ENCODE measurements at places on chromosomes 5 and 9. TPM values are rescaled to one million over a fixed set of nuclear protein-coding genes. Genes with fewer than 3 reads are reported as not detected.
A peak's percentile ranks its signal among the peaks of the same experiment; 100 is the strongest.

The FLT4 gene
- total RNA-seq, result 7.4 TPM

The MAP1B gene
- total RNA-seq, result 85.9 TPM

The CDX1 gene
- not detected for total RNA-seq

The TLR4 gene
- 0.07 TPM for total RNA-seq

The SHB gene
- 31.1 TPM for total RNA-seq

The PTGES gene
- total RNA-seq, result 0.56 TPM

The SLC45A2 gene
- total RNA-seq, result not detected

The ITK gene
- 0.38 TPM for total RNA-seq

The STPG3 gene
- total RNA-seq, result not detected

The TEX48 gene
- not detected for total RNA-seq

- no peaks in the 10 kb centered on the region for H3K36me3 ChIP-seq
- H3K27ac ChIP-seq, result no peak overlapping the region
Observed at GRCh38 chr5:38793099-38793498, 52.7 kb upstream of the OSMR start.

- H3K36me3 ChIP-seq, result no peaks in the 10 kb centered on the region
- no peak overlapping the region for H3K27ac ChIP-seq
- H3K27me3 ChIP-seq, result no peaks in the 10 kb centered on the region
- H3K4me3 ChIP-seq, result no peak overlapping the region
- no peaks in the 10 kb centered on the region for H3K4me1 ChIP-seq
- peak; percentile 27 for DNase-seq
Observed at GRCh38 chr9:124197177-124198095, 60.3 kb upstream of the NEK6 start.

DNA sequence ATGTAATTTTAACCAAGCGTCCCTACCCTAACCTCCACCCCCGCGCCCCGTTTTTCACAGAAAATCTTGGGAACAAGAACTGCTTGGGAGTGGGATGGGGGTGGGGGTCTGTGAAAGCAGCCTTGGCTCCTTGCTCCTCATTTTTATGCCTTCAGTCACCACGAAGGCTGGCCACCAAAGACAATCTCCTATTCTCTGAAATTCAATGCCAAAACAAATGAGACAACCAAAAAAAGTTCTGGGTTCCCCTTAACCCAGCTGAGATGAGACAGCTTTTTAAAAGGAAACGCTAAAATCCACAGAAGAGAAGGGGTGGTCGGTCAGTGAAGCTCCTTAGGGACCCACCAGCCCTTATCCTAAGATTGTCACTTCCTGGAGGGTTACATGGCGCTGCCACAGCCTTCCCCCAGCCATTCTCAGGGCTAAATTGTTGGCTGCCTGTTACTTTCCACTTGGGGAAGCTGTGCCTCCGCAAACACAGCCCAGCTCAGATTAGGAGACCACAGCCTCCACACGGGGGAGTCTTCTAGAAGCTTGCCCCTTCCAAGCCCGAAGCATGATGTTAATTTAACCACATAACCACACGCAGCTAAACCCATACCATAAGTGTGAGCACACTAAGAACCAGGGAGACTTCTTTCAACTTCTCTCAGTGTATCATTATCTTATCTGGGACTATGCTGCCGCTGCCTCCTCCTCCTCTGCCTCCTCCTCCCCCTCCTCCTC lies 136.3 kb downstream of the FOXD1 start:
- H3K4me3 ChIP-seq, result no peak overlapping the region
- DNase-seq, result no peak
- H3K4me1 ChIP-seq, result no peaks in the 10 kb centered on the region
- H3K36me3 ChIP-seq, result no peaks in the 10 kb centered on the region
- no peak overlapping the region for H3K27ac ChIP-seq

DNA sequence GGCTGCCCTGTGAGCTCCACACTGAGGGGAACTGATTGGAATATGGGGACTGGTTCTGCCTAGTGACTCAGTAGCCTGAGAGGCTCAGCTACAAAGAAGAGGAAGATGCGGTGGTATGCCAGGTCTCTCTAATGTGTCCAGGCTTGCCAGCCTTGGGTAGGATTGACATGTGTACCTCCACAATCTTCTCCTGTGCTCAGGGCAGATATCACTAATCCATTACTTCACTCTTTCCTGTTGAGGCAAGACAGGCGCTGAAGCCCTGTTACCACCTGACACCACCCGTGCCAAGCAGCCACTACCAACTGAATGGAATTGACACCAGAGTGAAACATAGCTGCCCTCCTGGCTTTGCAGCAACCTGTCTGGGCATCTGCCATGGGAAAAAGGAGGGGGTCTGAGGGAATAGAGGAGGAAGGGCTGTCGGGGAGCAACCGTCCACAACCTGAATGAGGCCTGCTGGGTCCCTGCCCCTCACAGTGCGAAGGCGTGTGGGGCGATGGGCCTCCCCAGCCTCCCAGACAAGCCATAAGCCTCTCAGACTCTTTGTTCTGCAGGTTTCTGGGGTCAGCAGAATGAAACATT lies 114.7 kb upstream of the CXCL14 start:
- no peaks in the 10 kb centered on the region for H3K4me1 ChIP-seq
- no peaks in the 10 kb centered on the region for H3K36me3 ChIP-seq
- no peaks in the 10 kb centered on the region for H3K27me3 ChIP-seq
- DNase-seq, result peak; percentile 29
- H3K4me3 ChIP-seq, result no peak overlapping the region

DNA sequence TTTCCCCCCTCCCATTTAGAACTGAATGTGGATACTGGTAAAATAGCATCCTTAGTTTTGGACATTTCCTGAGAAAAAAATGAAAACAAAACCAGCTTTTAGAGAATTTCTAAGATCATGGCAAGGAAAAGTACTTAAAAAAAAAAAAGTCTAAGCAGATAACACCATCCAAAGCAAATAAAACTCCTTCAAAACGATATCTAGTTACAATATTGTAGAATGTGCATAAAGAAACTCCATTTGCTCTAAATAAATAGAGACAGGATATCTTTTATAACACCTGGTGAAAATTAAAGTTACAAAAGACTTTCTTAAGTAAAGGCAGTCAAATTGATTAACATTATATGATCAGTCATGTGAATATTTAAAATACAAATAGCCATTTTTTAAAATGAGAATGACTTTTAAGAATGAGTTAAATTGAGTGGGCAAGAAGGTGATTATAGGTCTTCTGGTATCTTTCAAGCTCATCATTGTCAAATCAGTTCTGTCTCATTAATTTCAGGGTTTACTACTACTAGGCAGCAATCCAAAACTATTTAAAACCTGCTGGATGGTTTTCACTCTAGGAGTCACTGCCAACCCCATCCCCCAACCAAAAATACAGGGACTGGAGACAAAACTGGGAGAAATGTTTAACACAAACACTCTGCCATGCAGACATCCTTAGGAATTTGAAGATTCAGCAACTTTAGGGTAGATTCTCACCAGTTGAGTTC lies 382.6 kb downstream of the ADGRV1 start:
- no peak overlapping the region for H3K4me3 ChIP-seq
- no peaks in the 10 kb centered on the region for H3K4me1 ChIP-seq
- DNase-seq, result no peak
- H3K36me3 ChIP-seq, result no peaks in the 10 kb centered on the region

DNA sequence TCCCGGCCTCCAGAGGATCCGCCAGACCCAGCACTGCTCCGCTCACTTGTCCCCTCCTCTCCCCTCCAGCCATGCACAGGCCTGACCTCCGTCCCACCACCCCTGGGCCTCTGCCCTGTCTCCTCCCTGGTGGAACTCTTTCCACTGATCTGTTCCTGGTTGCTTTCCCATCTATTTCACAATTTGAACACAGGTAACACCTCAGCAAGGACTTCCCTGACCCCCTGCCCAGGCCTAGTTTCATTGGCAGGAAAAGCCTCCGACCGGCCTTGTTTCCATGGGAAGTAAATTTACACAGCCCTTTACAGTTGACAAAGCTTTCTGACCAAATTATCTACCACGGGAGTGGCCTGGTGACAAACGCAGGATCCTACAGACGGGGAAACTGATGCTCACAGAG lies 14.8 kb downstream of the QSOX2 start:
- H3K4me3 ChIP-seq, result no peak overlapping the region
- no peaks in the 10 kb centered on the region for H3K27me3 ChIP-seq
- peaks cover 2% of the 10 kb centered on the region for H3K36me3 ChIP-seq
- H3K27ac ChIP-seq, result no peak overlapping the region

- DNase-seq, result no peak
- no peaks in the 10 kb centered on the region for H3K27me3 ChIP-seq
- no peak overlapping the region for H3K27ac ChIP-seq
- H3K4me3 ChIP-seq, result no peak overlapping the region
Observed at GRCh38 chr5:150120062-150120441, 33.7 kb upstream of the CSF1R start.

GRCh38 chr5:61159070-61159469 lies 3.2 kb downstream of the SMIM15 start:
- H3K27me3 ChIP-seq, result no peaks in the 10 kb centered on the region
- peaks cover 42% of the 10 kb centered on the region for H3K36me3 ChIP-seq
- DNase-seq, result no peak
- no peak overlapping the region for H3K27ac ChIP-seq
- H3K4me3 ChIP-seq, result no peak overlapping the region
- no peaks in the 10 kb centered on the region for H3K4me1 ChIP-seq

DNA sequence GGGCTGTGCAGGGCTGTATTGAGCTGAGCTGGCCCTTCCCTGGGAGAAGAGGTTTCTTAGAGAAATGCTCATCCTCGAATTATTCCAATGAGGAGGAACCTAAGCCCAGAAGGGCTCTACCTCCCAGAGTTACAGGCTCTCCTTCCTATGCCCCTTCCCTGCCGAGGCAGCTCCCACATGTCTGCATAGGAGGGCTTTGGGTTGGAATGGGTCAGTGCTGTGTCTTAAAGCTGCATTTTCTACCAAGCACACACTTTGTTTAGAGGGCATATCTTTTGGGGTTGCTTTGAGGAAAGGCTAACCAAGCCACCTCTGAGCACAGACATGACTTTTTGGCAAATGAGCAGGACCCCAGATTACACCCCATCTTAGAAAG lies 9.1 kb downstream of the NEK6 start:
- H3K4me3 ChIP-seq, result no peak overlapping the region
- peaks cover 4% of the 10 kb centered on the region for H3K36me3 ChIP-seq
- H3K27ac ChIP-seq, result no peak overlapping the region
- no peaks in the 10 kb centered on the region for H3K27me3 ChIP-seq
- H3K4me1 ChIP-seq, result no peaks in the 10 kb centered on the region
- no peak for DNase-seq

GRCh38 chr5:115838885-115839518 lies 2.4 kb downstream of the ATG12 start:
- peaks cover 46% of the 10 kb centered on the region for H3K36me3 ChIP-seq
- H3K4me3 ChIP-seq, result peak overlapping the region; percentile 90
- peak; percentile 57 for DNase-seq
- no peak overlapping the region for H3K27ac ChIP-seq
- no peaks in the 10 kb centered on the region for H3K4me1 ChIP-seq

GRCh38 chr9:120737416-120738165 lies 23.3 kb upstream of the MEGF9 start:
- no peaks in the 10 kb centered on the region for H3K27me3 ChIP-seq
- H3K27ac ChIP-seq, result no peak overlapping the region
- DNase-seq, result no peak
- H3K4me1 ChIP-seq, result peaks cover 8% of the 10 kb centered on the region
- no peaks in the 10 kb centered on the region for H3K36me3 ChIP-seq

- H3K36me3 ChIP-seq, result no peaks in the 10 kb centered on the region
- H3K4me1 ChIP-seq, result no peaks in the 10 kb centered on the region
- peaks cover 23% of the 10 kb centered on the region for H3K27me3 ChIP-seq
- DNase-seq, result no peak
- H3K27ac ChIP-seq, result no peak overlapping the region
Observed at GRCh38 chr9:133657120-133657661, 21.0 kb downstream of the DBH start.

DNA sequence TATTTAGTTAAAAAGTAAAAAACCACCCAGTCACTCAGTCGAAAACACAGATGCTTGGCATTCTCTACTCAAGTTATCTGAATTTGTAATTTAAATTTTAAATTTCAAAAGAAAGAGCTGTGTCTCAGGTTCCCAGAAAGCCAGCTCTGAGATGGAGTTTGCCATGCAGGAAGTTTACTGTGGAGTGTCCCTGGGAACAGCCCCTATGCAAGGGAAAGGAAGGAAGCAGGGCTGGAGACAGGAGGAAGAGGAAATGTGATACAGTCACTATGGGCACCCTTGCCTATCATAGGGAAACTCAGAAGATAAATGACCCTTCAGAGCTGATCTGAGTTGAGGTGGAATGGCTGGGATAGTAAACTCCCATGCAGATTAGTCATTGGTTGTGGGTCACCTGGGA lies 408.8 kb upstream of the ACTBL2 start:
- no peaks in the 10 kb centered on the region for H3K27me3 ChIP-seq
- H3K4me1 ChIP-seq, result no peaks in the 10 kb centered on the region
- DNase-seq, result peak; percentile 47
- H3K27ac ChIP-seq, result no peak overlapping the region

- H3K27me3 ChIP-seq, result no peaks in the 10 kb centered on the region
- no peaks in the 10 kb centered on the region for H3K4me1 ChIP-seq
- no peaks in the 10 kb centered on the region for H3K36me3 ChIP-seq
- no peak overlapping the region for H3K27ac ChIP-seq
Observed at GRCh38 chr9:122951056-122951455, 10.2 kb downstream of the RABGAP1 start.

DNA sequence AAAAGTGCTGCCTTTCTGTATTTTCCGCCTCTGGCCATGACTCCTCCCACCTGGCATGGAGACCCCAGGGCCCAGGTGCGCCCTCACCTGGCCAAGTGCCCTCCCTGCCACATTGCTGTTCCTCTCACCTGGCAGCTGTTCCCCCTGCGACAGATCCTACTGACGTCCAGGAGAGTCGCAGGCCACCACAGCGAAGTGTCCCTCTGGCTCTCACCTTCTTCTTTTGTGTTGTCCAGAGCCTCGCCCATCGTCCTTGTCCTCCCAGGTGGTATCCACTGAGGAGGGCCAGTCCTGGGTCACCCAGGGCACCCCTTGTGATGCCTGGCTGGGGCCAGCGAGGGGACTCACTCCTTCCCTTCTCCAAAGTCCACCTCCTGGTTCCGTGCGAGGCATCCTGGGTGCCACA lies 2.6 kb downstream of the NKD2 start:
- no peak overlapping the region for H3K27ac ChIP-seq
- peak; percentile 95 for DNase-seq
- no peak overlapping the region for H3K4me3 ChIP-seq
- H3K4me1 ChIP-seq, result no peaks in the 10 kb centered on the region
- H3K27me3 ChIP-seq, result peaks cover 40% of the 10 kb centered on the region

DNA sequence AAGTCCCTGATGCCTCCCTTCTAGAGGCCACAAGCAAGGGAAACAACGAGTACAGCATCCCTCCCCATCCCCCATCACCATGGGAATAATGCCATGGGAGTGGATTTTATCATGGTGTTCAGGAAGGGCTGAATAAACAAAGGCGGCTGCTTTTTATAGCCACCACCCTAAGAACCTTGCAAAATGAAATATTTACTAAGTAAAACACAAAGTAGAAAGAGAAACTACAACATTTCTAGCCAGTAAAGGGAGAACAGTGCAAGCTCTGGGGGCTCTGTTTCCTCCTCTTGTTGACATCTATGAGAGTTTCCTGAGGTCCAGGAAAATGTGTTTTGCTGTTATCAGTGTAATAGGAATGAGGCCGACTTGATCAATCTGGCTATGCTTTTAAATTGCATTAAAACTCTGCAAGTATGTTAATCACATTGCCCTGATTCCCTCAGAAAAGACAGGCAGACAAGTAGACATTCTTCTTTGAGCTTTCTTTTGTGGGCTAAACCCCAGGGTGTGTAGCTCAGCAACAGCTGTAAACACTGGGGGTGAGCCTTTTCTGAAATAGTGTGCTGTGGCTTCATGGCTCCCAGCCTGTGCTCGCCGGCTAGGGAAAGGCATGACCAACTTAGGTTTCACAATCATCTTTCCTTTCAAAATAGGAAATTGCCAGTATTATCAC lies 31.1 kb downstream of the SV2C start:
- DNase-seq, result no peak
- peak overlapping the region; percentile 95 for H3K27ac ChIP-seq
- no peaks in the 10 kb centered on the region for H3K4me1 ChIP-seq
- no peak overlapping the region for H3K4me3 ChIP-seq
- H3K36me3 ChIP-seq, result no peaks in the 10 kb centered on the region
- no peaks in the 10 kb centered on the region for H3K27me3 ChIP-seq

Data from endodermal cell (in vitro differentiated cells).